ENCODE measurements at places on chromosomes 7 and 10.

- no peak for DNase-seq
Observed at GRCh38 chr7:124188576-124188975, 155.7 kb upstream of the TMEM229A start.

GRCh38 chr7:144738708-144739314 is 97.0 kb downstream of the TPK1 start:
- no peak for DNase-seq

- DNase-seq, result no peak
Observed at GRCh38 chr10:13527864-13528122, 1.0 kb downstream of the BEND7 start.

GRCh38 chr7:94656925-94657731 is 1.2 kb upstream of the SGCE start:
- no peak for DNase-seq

- no peak for DNase-seq
Observed at GRCh38 chr7:105951597-105951996, 11.5 kb upstream of the CDHR3 start.

DNA sequence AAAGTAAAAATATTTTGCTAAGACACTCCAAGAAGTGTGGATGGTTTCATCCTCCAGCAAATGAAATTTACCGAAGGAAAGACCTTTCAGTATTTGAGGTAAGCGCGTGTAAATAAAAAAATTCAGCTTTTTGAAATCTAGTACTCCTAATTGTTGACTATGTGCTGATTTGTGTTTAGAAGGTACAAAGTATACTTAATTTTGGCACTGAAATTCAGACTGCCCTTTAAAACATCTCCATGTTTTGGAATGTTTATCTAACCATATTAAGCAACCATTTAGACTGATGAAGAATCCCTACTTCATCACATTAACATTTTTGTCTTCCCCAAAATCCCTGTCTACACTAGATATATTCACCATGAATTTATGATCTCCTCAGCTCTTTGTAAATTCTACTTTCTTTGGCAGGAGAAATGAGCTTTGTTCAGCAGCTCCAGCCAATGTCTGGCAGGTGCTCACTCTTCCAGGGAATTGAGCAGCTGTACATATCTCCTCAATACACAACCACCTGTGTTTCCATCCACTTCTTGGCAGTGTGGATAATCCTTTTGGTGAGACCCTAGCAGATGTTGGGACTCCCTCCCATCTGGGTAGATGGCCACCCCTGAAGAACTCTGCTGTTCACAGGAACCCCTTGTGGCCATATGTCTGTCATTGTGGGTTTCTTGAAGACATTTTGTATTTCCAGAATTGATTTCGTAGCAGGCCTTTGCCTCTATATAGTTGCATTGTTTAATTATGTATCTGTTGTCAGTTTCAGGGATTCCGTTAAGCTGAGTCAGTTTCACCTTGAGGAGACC is 129.4 kb upstream of the SAMD8 start:
- no peak for DNase-seq

GRCh38 chr10:72852508-72852907 is 41.0 kb upstream of the OIT3 start:
- no peak for DNase-seq

- no peak for DNase-seq
Observed at GRCh38 chr10:89644691-89644966, 413 bp downstream of the PANK1 start.

GRCh38 chr10:88676283-88677060 is 12.2 kb downstream of the LIPF start:
- DNase-seq, result no peak

GRCh38 chr7:3094701-3095445 is 51.2 kb upstream of the CARD11 start:
- peak; percentile 12 for DNase-seq

- no peak for DNase-seq
Observed at GRCh38 chr7:48742079-48742798, 182.1 kb upstream of the CDC14C start.

- DNase-seq, result no peak
Observed at GRCh38 chr10:23174074-23174976, 17.8 kb upstream of the PTF1A start.

DNA sequence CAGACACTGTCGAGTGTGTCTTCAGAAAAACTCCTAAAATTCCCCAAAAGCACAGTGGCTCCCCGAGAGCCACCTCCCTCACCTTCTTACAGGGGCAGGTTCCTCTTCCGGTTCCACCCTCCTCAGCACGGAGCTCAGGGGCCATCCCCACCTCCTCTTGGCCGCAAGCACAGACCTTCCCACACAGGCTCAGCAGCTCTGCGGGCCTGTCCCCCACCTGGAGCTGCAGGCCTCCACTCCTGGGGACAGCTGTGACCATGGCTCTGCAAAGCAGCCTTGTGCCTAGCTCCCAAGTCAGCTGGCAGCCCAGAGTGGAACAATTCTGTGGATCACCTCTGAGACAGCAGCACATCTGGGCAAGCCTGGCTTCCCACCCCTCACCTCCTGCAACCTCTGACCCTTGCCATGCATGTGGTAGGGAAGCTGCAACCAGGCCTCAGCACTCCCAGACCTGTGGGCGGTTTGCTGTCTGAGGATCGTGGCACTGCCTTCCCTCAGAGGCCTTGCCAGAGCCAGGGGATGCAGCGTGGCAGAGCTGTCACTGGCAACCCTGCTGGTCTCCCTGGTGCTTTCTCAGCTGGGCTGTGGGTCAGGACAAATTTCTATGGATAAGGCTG is 79.7 kb downstream of the ALOX5 start:
- no peak for DNase-seq

DNA sequence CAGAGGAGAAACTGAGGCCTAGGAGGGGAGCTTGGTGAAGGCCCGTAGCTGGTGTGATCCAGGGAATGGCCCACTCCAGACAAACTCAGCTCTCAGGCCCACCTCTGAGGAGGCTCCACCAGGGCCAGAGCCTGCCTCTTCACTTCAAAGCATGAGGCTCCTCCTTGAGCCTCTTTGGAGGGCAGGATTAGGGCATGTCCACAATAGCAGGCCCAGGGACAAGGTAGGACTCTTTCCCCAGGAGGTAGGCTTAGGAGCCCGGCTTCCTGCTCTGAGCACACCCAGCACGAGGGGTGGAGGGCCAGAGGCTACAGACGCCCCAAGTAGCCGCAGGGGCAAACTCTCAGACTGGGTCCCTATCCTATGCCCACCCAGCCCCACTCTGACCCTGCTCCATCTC is 164.6 kb upstream of the ZMIZ1 start:
- DNase-seq, result no peak

GRCh38 chr7:84196084-84196503 is 1.5 kb upstream of the SEMA3A start:
- no peak for DNase-seq

GRCh38 chr10:82378146-82378545 is 503.2 kb downstream of the NRG3 start:
- no peak for DNase-seq

Measured in stimulated activated CD8-positive, alpha-beta memory T cell treated with anti-CD3 and anti-CD28 coated beads, Interleukin-4, amount 100 ng/mL, for 4 hours (primary cell).